Urothelium cell line (cell line): ENCODE measurements at places on chromosomes 2 and 18.

DNA sequence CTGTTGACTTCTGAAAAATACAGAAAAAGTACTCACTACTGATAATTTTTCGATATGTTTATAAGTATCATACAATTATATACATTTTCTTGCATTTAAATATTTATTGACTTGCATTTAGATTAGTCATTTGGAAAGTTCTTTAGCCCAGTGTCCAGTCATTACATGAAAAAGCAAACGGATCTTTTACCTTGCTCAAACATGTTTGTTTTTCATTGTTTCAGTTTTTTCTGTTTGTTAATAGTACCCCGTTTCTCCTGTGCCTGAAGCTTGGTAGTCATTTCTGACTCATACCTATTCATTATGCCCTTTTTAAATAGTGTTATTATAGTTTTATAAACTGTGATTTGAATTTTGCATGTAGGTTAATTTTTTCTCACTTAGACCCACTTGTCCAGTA lies 28.1 kb downstream of the CEP192 start:
- no peak for DNase-seq

DNA sequence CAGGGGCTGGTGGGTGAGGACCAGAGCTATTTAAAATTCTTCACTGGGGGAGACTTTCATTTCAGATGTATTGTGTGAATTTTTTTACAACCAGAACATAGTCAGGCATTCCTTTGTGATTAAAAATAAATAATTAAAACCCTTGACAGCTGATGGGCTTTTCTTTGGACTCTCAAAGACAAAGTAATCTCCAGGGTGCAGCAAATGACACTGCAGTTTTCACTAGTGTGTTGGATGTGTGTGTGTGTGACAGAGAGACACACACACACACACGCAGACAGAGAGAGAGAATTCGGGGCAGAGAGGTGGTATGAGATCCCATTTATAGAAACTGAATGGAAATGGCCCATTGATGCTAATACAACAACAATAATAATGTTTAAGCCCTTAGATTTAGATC lies 10.3 kb upstream of the GALNT14 start:
- DNase-seq: no peak

- DNase-seq: peak; percentile 73
Measured at GRCh38 chr2:152347076-152347475, 12.1 kb downstream of the FMNL2 start.

DNA sequence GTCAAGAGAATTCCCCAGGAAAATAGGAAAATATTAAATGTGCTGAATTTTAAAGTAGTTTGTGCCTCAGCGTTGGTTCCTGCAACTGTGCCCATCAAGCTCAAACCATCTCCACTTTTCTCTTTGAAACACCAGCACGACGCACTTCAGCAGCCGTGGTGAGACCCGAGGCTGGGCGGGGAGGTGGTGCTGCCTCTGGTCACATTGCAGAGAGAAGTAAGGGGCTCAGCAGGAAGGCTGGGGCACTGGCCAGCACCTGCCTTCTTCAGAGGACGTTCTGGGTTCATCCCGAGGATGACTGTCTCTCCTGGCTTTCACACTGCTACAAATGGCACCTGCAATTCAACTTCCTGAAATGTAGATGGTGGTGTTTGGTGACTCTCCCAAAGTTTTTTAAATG lies 323.7 kb upstream of the SALL3 start:
- no peak for DNase-seq

DNA sequence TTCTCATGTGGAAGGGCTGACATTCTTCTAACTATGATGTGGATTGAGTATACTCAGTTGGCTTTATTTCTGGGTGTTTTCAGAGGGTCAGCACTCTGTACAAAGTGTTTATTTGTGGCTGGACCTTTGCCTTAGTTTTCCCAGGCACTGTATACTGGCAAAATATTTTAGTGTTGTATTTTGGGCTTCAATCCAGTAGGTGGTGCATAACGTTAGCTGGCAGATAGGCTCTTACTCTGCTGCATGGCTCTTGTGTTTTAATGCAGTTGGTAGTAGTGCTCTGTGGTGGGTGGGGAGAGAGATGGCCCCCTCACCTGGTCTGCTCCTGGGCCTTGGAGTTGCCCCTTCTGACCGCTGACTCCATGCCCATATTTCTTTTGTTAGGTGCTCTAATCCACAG lies 75.6 kb upstream of the REG3A start:
- DNase-seq: no peak

GRCh38 chr2:84964406-84965191 lies 6.4 kb upstream of the KCMF1 start:
- no peak for DNase-seq

DNA sequence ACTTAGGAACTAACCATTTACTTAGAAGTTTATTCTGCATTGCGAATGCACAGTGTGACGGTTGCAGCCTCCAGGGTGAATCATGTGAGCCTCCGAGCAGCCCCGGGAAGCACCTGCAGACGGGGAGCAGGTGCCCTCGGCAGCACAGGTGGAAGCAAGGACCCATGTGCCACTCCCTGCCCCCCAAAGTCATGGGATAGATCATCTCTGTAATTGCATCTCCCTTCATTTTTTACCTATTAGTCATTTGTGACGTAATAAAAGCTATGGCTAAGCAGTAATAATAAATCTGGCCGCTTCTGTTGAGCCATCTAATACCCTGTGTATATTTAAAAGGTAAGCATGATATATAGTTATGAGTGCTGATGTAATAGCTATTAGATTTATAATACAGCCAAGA lies 97.2 kb downstream of the PTGR3 start:
- DNase-seq: no peak

- DNase-seq: no peak
Measured at GRCh38 chr2:178084273-178084672, 11.7 kb upstream of the PDE11A start.

- peak; percentile 25 for DNase-seq
Measured at GRCh38 chr2:58562276-58562675, 321.2 kb upstream of the FANCL start.

DNA sequence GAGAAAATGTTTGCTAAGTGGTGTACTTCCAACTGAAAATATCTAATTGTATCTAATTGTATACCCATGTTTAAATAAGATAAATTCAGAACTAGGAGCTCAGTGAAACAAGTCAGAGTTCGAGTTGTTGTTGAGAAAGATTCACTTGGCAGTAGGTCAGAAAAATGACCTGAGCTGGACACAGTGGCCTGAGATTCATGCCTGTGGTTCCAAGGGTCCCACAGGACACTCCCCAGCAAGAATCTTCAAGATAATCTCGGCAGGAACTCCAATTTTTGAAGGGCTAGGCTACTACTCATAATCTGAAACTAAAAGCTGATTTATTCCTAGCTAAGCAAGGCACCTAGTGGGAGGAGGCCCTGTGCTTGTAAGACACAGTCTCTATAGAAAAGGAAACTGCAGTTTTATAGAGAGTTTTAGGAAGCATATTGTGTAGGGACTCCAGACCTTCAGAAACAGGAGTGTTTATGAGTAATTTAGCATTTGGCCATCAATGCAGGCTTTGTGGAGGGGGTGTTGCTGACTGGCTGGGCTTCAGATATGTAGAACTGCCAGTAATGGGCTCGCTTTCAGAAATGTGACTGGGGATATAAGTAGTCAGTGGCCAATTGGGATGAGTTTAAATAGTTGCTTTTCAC lies 43.2 kb downstream of the SP140 start:
- no peak for DNase-seq

DNA sequence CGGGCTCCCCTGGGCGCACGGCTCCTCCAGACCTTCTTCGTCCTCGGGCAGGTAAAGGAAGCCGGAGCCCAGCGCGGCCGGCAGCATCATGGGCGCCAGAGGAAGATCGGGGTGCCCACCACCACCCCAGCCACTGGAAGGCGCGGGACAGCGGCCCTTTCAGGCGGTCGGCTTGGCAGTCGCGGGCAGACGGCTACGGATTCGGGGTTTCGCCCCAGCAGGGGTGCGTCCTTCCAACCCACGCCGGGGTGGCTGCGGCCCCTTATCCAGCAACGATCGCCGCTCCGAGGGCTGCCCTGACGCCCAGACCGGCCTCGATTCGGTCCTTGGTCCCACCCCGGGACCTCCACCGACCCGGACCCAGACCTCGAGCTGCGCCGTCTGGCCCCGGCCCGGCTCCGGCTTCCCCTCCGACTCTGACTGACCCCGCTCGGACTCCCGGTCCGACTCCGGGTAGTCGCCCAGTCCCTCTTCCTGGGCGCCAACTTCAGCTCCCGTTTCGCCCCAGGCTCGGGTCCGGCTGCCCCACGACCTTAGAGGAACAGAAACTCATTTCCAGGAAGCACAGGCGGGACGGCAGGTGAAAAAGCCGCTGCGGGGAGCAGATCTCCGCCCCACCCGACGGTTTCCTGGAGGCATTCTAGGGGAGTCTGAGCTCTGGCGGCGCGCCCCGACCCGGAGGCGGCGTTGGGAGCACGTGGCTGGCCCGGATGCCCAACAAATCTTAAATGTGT lies 30.2 kb upstream of the SSB start:
- DNase-seq: no peak
